ENCODE measurements at places on chromosomes 3 and 15.

- no peak for DNase-seq
These were observed 57.1 kb upstream of the POU1F1 start for GRCh38 chr3:87333393-87333892.

- DNase-seq: no peak
These were observed 57.9 kb downstream of the PRICKLE2 start for GRCh38 chr3:64167351-64167750.

DNA sequence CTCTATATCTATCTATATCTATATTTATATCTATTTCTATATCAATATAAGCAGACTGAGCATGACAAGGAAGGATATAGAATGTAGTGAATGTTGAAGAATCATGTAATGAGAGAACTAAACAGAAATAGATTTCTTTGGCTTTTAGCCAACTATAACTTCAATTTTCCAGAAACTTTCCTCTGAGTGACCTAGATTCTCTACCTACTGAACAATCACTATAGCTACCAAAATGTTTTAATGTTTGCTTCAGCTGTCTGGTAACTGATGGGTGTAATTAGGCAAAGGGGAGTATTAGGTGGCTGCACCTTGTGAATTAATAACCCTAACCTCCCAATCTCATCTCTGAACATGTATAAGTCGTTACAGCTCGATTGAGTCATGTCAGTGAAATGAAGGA is 76.4 kb upstream of the ROBO1 start:
- DNase-seq: no peak

DNA sequence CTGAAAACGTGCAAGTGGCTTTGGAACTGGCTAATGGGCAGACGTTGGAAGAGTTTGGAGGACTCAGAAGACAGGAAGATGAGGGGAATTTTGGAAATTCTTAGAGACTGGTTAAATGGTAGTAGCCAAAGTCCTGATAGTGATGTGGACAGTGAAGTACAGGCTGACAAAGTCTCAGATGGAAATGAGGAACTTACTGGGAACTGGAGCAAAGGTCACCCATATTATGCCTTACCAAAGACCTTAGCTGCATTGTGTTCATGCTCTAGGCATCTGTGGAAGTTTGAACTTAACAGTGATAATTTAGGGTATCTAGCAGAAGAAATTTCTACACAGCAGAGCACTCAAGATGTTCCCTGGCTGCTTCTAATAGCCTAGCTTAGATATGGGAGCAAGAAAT is 28.6 kb upstream of the SERPINI2 start:
- no peak for DNase-seq
